ENCODE measurements at places on chromosomes 6 and 20. TPM values are rescaled to one million over a fixed set of nuclear protein-coding genes. Genes with fewer than 3 reads are reported as not detected.
A peak's percentile ranks its signal among the peaks of the same experiment; 100 is the strongest.

- no peaks in the 10 kb centered on the region for H3K4me1 ChIP-seq
- H3K27ac ChIP-seq, result no peak overlapping the region
- H3K27me3 ChIP-seq, result no peaks in the 10 kb centered on the region
- no peak overlapping the region for H3K4me3 ChIP-seq
Observed at GRCh38 chr6:154319231-154319858, 37.3 kb downstream of the IPCEF1 start.

DNA sequence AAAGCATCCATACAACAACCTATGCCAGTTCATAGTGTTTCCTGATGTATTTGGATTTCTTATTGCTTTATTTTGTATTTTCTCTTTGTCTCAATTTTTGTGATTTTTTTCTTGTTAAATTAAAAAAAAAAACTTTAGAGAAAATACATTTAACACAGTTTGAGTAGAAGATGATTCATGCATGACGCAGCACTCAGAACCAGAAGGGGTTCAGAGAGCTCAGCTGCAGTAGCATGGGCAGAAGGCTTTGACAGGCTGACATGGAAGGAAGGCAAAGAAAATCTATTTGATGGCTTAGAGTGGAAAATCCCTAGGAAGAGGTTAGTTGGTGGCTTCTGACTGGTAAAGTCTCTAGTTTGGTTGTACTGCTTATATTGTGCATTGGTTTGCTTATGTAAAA is 207.2 kb upstream of the STXBP5 start:
- no peaks in the 10 kb centered on the region for H3K4me1 ChIP-seq
- no peaks in the 10 kb centered on the region for H3K36me3 ChIP-seq
- no peak overlapping the region for H3K4me3 ChIP-seq
- no peak for DNase-seq

DNA sequence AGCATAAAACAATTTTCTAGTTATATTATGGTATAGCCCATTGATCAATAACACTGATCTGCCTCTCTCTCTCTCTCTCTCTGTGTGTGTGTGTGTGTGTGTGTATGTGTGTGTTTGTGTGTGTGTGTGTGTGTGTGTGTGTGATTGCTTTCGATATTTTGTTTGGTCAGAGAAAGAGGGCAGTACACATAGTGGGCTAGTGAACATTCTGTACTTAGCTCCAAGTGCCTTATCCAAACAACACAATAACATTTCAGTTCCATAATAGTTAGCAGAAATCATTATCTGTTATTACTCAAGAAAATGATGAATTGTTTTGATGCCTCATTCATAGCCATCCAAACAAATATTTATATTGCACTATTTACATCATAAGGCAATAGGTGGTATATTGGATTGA is 979.1 kb upstream of the CITED2 start:
- no peaks in the 10 kb centered on the region for H3K27me3 ChIP-seq
- H3K4me1 ChIP-seq, result no peaks in the 10 kb centered on the region
- no peak overlapping the region for H3K4me3 ChIP-seq
- no peak for DNase-seq

DNA sequence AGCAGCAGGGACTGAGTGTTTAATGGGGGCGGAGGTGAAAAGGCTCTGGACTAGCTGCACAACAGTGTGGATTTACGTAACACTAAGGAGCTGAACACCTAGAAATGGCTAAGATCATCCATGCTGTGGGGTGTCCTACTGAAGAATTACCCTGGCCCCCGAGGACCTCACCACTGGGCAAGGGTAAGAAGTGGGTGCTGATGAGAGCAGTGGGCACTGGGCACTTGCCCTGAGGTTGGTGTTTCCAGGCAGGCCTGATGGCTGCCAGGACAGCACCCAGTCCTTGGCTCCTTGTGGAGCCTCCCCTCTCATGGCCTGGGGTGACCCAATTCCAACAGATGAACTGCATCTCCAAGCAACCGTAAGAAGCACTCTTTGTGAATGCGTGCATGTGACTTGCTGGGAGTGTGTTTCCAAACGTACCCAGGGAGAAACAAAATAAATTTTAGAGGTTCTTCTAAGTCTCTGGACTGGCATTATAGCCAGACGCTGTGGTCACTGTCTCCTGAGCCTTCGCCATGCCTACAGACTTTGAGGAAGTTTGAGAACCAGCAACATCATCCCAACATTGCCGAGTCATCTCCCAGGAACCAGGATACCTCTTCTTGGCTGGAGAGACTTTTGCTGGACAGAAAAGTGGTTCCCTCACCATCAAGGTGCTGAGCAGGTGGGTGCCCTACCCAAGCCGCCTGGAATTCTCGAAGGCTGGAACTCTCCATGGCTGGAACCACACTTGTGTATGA is 245.9 kb downstream of the ERMARD start:
- H3K27me3 ChIP-seq, result peaks cover 32% of the 10 kb centered on the region
- DNase-seq, result no peak
- H3K36me3 ChIP-seq, result no peaks in the 10 kb centered on the region
- H3K4me1 ChIP-seq, result peaks cover 7% of the 10 kb centered on the region

DNA sequence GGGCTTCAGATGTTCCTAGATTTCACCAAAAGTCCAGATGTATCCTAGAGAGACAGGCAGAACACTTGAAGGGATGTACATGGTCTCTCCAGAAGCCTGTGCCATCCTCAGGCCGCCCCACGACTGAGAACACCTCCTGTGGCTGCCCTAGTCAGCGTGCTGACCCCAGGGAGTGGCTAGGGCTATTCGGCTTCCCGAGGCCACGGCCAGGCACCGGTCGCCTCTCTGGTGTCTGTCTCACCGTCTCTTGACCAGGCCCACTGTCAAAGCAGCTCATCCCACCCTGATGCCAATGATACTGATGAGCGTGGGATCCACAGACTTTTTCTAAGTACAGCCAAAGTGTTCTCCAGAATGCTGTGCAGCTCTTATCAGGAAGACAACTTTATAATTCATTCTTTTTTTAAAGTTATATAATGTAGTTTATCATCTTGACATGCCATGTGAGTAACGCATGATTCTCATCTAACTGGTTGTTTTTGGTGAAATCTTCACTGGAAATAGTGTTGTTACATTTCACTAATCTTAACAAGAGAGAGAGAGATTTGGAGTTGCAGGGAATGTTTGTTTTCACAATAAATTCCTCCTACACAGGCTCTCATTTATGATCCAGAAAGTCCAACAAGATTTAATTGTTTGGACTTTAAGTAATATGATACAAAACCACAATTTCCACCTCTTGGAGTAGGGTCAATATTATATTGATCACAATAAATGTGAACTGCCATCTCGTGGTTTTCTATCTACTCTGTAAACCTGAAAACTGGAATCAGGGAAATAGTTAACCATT is 41.7 kb upstream of the KLHL31 start:
- no peak overlapping the region for H3K4me3 ChIP-seq
- H3K36me3 ChIP-seq, result no peaks in the 10 kb centered on the region
- no peaks in the 10 kb centered on the region for H3K4me1 ChIP-seq

DNA sequence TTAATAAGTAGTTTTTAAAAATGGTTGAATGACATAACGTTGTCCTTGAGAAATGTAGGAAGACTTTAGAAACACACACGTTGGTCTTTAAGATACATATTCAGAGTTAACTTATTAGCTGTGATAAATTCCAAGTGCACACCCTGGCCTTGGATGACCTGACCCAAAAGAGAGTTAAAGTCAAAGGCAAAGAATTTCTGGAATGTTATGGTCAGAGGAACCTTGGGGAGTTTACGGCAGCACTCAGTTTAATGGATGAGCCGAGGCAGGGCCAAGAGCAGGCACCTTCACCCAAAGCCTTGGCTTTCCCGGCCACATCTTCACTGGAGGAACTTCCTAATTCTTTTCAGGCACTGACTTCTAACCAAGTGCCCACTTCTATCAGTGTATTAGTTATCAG is 200.5 kb downstream of the SMOC2 start:
- no peaks in the 10 kb centered on the region for H3K4me1 ChIP-seq
- no peak for DNase-seq
- no peaks in the 10 kb centered on the region for H3K36me3 ChIP-seq
- H3K27me3 ChIP-seq, result peaks cover 16% of the 10 kb centered on the region
- H3K27ac ChIP-seq, result no peak overlapping the region

SEC23B gene
- 45.8 TPM for total RNA-seq

GRCh38 chr6:352474-352873 is 39.1 kb upstream of the IRF4 start:
- no peak overlapping the region for H3K4me3 ChIP-seq
- H3K27me3 ChIP-seq, result no peaks in the 10 kb centered on the region

BTN3A1 gene
- total RNA-seq, result 209 TPM

ANKEF1 gene
- total RNA-seq, result 5.5 TPM

GRCh38 chr20:17859616-17860232 is 108.9 kb downstream of the SNX5 start:
- peaks cover 16% of the 10 kb centered on the region for H3K27me3 ChIP-seq
- peak overlapping the region; percentile 53 for H3K4me3 ChIP-seq
- H3K36me3 ChIP-seq, result no peaks in the 10 kb centered on the region
- peaks cover 25% of the 10 kb centered on the region for H3K4me1 ChIP-seq

- peaks cover 9% of the 10 kb centered on the region for H3K27me3 ChIP-seq
- H3K27ac ChIP-seq, result no peak overlapping the region
- H3K4me3 ChIP-seq, result no peak overlapping the region
- no peaks in the 10 kb centered on the region for H3K36me3 ChIP-seq
Observed at GRCh38 chr20:36098364-36098763, 56.2 kb upstream of the EPB41L1 start.

DNA sequence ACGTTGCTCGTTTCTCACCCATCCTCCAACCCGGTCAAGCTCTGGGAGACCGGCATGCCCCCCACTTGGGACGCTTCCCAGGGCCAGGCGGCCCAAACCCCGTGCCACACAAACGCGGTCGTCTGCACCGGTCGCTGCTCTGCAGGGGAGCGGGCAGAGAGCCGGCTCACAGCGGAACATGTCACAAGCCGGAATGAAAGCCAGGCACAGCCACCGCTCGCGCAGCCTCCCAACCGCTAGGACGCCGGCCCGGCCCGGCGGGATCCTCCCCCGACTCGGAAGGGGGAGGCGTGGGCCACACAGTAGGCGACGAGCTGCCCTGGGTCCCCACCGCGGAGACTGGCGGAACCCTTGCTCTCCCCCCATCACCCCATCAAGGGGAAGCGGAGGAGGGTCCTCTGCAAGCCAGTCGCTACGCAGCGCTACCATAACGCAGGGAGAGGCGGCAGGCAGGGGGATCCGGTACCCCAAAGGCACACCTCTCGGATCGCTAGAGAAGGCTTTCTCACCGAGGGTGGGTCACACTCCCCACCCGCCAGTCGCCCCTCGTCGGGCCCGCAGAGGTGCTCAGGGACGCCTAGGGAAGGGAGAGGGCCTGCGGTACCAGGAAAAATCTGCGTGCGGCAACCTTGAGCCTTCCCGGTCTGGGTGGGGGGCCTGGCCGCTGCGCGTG is 768.4 kb upstream of the DEFB115 start:
- no peak for DNase-seq
- no peak overlapping the region for H3K4me3 ChIP-seq
- no peaks in the 10 kb centered on the region for H3K4me1 ChIP-seq

DNA sequence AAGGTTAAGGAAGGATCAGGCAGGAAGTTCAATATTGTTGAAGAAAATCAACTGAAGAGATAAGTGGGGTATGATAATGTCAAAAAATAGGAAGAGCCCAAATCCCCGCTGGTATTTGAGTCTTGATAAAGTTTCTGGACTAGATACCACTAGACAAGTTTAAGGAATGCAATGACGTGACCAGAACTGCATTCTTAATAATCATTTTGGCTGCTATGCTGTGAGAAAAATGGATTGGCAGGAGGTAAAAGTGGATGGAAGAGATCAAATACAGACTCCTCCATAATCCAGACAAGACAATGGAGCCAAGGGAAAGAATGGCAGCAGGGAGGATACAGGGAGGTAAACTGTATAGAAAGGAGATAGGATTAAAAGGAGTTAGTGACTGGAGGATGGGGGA is 128.2 kb downstream of the COL12A1 start:
- DNase-seq, result no peak
- H3K4me3 ChIP-seq, result no peak overlapping the region
- H3K4me1 ChIP-seq, result no peaks in the 10 kb centered on the region
- H3K27me3 ChIP-seq, result no peaks in the 10 kb centered on the region

DNA sequence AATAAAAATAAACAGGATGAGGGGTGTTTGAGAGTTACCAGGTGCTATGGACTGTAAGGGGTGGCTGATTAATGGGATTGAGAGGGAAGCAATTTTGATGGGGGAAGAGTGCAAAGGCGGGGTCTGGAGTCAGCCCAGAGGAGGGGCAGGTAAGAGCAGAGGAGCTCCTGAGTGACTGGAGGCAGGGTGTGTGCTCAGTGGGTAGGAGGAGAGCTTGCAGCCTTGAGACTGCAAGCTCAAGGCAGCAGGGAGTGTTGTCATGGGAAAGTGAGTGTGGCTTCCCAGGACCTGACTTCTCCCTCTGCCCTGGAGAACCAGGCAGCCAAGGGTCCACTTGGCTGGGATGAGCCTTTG is 54.2 kb downstream of the RAB44 start:
- H3K4me1 ChIP-seq, result peaks cover 51% of the 10 kb centered on the region
- no peaks in the 10 kb centered on the region for H3K27me3 ChIP-seq
- no peaks in the 10 kb centered on the region for H3K36me3 ChIP-seq
- H3K27ac ChIP-seq, result peak overlapping the region; percentile 35
- no peak for DNase-seq
- H3K4me3 ChIP-seq, result no peak overlapping the region

- no peak overlapping the region for H3K27ac ChIP-seq
- no peaks in the 10 kb centered on the region for H3K4me1 ChIP-seq
- peaks cover 21% of the 10 kb centered on the region for H3K36me3 ChIP-seq
- DNase-seq, result no peak
Observed at GRCh38 chr6:38259736-38260135, 380.0 kb downstream of the BTBD9 start.

DNA sequence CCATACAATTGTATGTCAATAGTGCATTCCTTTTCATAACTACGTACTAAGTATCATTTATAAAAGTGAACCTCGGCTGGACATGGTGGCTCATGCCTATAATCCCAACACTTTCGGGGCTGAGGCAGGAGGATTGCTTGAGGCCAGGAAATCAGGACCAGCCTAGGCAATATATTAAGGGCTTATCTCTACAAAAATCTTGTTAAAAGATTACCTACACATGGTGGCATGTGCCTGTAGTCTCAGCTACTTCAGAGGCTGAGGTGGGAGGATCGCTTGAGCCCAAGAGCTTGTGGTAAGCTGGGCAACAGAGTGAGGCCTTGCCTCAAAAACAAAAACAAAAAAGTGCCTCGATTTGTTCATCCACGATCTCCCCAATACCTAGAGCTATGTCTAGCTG is 449.7 kb upstream of the SULF2 start:
- peaks cover 15% of the 10 kb centered on the region for H3K27me3 ChIP-seq
- H3K4me3 ChIP-seq, result no peak overlapping the region
- H3K36me3 ChIP-seq, result no peaks in the 10 kb centered on the region
- H3K4me1 ChIP-seq, result no peaks in the 10 kb centered on the region
- no peak overlapping the region for H3K27ac ChIP-seq
- DNase-seq, result no peak

GRCh38 chr6:137823826-137824555 is 43.1 kb upstream of the TNFAIP3 start:
- peak; percentile 93 for DNase-seq
- H3K4me3 ChIP-seq, result peak overlapping the region; percentile 13
- no peaks in the 10 kb centered on the region for H3K27me3 ChIP-seq
- peak overlapping the region; percentile 100 for H3K27ac ChIP-seq
